ENCODE measurements at places on chromosomes 1 and 21.

- DNase-seq = no peak
These were observed 53.3 kb downstream of the TOR1AIP2 start for GRCh38 chr1:179824265-179824664.

DNA sequence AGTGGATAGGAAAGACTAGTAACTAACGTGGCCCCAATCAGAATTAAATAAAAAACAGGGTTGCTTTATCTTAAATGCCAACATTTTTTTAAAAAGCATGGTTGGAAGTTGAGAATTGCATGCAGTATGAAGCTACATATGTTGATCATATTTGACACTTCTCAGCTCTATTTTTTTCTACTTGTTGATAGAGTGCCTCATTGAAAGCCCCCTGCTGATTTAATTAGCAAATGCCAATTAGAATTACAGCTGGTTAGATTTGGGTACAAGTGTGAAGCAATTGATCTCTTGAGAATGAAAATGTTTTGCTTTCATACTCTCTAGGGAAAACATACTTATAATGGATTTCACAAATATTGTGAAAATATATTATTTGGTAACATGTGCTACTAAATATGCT is 40.5 kb downstream of the CHD1L start:
- DNase-seq = no peak

GRCh38 chr1:245605480-245606156 is 450.8 kb downstream of the KIF26B start:
- no peak for DNase-seq

- no peak for DNase-seq
These were observed 6.7 kb downstream of the CAP1 start for GRCh38 chr1:40047276-40047675.

DNA sequence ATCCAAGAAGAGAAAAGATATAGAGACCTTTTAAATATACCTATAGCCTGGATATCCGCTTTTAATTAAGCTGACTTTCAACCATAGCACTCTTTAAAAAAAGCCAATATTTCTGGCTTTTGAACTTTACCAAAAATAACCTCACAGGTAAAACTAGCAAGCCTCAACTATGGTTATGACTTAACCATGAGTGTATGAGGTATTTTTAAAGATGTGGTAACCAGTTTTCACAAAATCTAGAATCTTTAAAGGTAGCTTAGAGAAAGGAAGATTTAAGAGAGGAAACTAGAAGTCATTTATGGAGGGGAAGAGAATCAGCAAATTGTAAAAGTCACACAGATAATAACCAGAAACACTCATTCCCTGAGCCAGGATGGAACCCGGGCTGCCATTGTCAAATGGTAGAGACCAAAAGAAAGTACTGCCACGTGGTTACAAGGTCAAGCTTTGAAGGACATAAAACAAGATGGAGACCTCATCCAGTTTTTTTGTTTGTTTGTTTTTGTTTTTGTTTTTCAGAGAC is 288.4 kb upstream of the RGS18 start:
- DNase-seq = no peak

DNA sequence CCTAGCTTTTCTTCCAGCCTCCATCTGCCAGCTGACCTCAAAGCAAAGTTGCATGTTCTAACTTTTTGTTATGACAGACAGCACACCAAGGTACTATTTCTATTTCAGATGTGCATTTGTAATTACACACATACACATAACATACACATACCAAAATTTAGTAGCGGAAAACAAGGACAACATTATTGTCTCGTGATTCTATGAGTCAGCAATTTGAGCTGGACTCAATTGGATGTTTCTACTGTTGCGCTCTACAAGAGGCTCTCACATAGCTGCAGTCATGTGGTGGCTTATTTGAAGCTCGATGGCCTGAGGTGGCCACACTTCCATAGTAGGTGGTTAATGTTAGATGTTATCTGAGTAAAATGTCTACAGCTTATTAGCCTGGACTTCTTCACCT is 1010.1 kb upstream of the B3GALT2 start:
- no peak for DNase-seq

GRCh38 chr1:5265438-5266075 is 611.1 kb downstream of the AJAP1 start:
- DNase-seq = no peak

GRCh38 chr1:90728502-90729287 is 11.6 kb upstream of the BARHL2 start:
- no peak for DNase-seq

DNA sequence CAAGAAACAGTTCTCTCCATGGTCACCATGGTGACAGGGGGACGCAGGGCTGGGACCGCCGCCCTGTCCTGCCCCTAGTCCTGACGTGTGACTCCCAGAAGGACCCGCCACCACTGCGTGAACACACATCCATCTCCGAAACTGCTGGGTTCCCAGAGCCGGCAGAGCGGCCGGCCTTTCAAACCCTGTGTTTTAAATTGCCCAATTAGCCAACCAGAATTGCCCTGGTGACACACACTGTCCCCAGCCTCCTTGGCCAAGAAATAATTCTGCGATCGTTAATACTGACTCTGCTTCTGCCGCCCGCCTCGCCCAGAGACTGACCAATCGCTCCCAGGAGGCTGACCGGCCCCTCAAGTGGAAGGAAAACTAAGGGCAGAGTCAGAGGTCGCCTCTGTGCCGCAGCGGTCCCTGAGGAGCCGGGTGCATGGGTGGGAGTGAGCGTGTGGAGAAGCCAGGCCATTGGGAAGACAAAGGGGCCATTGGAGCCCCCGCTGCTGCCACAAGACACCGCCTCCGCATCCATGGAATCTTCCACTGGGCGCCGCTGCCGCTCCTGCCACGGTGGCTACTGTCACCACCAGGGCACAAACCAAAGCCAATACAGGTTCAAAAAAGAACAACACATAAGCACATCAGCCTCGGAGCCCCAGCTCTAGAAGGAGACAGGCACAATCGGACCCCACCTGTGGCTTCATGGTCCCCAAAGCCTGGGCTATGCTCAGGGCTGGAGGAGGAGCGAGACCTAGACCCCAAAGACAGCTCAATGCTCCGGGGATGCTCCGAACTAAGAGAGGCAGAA is 273.2 kb downstream of the NPHP4 start:
- DNase-seq = no peak

GRCh38 chr1:7652515-7653098 is 118.5 kb upstream of the VAMP3 start:
- no peak for DNase-seq

GRCh38 chr1:64010316-64010715 is 193.1 kb upstream of the UBE2U start:
- DNase-seq = no peak

- DNase-seq = no peak
These were observed 29.6 kb upstream of the DIPK1A start for GRCh38 chr1:92990828-92991227.

DNA sequence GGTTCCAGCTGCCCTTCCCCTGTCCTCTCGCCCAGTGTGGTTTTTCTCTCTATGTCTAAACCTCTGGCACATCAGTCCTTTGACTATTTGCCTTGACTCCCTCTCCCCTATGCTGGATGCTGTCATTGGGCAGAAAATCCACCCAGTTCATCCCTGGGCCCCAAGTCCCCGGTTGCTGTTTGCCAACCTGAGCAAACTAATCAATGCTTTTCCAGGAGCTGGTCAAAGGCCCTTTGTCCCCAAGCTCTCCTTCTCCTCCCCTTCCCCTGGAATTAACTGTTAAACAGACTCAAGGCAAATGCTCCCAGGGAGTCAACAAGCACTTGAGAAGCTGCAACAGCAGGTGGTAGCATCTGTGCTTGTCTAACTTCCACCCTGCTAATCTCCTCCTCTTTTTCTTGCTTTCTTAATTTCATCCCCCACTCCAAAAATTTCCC is 102.7 kb downstream of the LMX1A start:
- no peak for DNase-seq

DNA sequence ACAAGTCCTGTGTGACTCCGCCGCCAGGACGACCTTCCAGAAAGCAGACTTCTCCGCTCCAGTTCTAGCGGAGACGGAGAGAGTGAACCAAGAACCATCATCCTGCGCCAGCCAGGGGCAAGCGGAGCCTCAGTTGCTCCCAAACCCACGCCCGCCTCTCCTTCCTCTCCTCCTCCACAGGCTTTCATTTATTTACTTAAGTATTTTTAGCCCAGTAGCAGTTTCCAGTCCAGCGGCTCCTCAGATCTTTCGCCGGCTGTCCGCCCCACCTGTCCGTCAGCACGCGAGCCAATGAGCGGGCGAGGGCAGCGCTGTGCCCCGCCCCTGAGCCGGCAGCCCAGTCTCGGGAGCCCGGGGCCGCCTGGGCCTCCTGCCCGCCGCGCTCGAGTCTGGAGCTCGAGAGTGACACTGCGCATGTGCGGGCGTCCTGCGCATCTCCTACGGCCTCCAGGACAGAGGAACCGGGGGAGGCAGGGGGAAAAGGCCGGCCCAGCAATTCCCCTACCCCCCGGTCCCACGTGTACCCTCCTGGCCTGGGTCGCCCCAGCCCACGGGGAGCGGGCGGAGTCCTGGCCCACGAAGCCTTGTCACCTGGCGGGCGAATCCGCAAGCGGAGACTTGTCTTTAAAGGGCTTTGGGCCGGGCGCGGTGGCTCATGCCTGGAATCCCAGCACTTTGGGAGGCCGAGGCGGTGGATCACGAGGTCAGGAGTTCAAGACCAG is at the start of gene FALEC:
FALEC (plus strand) TSS at position 425 of the 722 bp plus-strand sequence.
- peak; percentile 82 for DNase-seq

DNA sequence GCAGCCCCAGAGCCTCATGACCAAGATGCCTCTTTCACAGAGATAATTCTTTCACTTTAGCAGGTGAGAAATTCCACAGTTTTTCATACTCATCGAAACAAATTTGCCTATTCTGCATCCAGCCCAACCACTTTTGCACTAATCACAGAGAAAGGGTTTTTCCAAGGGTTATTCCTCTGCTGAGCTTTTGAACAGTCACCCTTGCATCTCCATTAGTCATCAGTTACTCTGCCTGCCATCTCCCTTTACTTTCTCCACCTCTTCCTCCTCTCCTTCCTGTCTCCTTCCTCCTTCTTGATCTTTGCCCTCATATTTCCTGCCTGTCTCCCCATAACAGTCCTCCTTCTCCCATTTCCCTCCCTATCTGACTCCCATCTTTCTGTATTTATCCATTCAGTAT is 43.9 kb downstream of the FH start:
- no peak for DNase-seq

DNA sequence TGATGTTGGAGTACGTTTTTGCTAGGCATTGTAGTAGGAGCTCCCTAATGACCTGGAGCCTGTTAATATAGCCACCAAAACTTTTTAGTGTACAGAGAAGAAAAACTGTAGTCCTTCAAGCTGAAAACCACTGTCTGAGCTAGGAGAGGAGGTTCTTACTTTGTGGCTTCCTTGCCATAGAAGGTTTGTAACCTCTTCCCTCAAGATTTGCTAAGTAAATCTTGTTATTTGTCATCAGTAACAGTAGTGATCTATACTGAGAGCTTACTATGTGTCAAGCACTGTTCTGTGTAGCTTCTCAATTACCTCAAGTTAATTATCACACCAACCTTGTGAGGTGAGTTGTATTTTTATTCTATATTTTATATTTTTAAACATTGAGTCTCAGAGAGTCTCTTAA is 21.2 kb upstream of the LRRC8C start:
- DNase-seq = no peak

DNA sequence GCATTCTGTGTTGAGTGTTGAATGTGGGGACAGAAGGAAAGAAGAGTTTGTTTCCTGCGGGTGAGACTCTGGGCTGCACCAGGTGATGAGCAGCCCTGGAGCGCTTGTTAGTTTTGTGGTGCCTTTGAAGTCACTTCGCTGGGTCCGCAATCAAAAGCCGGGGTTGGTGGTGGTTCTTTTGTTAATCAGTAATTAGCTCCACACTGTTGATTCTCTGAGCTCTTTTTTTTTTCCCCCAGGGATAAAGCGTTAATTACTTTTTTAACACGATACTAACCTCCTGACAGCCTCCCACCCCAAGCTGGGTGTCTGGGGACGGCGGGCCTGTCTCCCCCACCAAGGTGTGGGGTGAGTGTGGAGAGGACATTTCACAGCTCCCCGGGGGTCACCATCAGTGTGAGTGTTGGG is 56.6 kb downstream of the AGPAT3 start:
- DNase-seq = peak; percentile 26

GRCh38 chr1:79150576-79150975 is 144.0 kb upstream of the ADGRL4 start:
- no peak for DNase-seq

- DNase-seq = no peak
These were observed 31.5 kb downstream of the RIMS3 start for GRCh38 chr1:40633931-40634376.

DNA sequence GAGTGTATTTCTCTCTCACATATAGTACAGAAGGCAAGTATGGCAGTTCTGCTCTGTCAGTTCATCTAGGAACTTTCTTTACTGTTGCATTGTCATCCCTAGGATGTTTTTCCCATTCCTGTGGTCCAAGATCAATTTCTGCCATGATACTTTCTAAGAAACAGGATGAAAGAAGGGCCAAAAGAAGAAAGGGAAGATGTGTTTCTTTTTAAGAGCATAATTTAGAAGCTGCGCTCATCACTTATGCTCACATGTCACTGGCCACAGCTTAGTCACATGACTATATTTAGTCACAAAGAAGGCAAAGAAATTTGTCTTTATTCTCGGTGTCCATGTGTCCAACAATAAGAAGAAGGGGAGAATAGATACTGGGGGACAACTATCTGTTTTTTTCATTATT is 7.0 kb upstream of the MAST2 start:
- no peak for DNase-seq

DNA sequence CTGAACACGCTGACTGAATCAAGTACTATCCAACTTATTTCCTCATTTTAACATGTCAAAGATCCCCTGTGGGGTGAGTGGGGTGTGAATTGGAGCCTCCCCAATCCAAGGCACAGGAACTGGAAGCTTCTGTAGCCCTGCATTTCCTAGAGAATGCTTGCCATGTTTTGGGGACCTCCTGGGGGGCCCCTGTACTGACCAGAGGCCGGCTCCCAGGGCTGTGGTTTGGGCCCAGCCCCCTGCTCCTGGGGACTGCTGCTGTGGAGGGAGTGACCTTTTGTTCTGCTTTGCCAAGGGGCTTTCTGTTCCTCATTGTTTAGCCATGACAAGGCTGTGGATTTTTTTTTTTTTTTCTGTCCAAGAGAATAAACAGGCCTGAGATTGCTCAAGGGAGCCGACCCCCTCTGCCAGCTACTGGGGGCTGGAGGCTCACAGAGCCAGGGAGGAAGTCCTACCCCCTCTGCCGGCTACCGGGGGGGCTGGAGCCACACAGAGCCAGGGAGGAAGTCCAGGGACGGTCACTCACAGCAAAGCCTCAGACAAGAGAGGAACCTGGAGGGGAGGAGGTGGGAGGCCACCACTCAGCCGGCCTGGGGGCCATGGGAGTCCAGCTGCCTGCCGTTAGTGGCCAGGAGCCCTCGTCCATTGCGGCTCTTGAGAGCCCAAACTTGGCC is 17.4 kb downstream of the TNFRSF1B start:
- no peak for DNase-seq

GRCh38 chr1:235077163-235077540 is 51.5 kb downstream of the TOMM20 start:
- no peak for DNase-seq

- no peak for DNase-seq
These were observed 14.3 kb downstream of the L1TD1 start for GRCh38 chr1:62208970-62209369.

GRCh38 chr1:61851849-61852669 is 109.8 kb downstream of the PATJ start:
- no peak for DNase-seq

- peak; percentile 47 for DNase-seq
These were observed 25.1 kb downstream of the NENF start for GRCh38 chr1:212457740-212458338.

Data from activated T-cell treated with anti-CD3 and anti-CD28 coated beads, Interleukin-2, amount 50 U/mL, for 4 hours (primary cell).